ENCODE measurements at places on chromosomes 5 and 9.

DNA sequence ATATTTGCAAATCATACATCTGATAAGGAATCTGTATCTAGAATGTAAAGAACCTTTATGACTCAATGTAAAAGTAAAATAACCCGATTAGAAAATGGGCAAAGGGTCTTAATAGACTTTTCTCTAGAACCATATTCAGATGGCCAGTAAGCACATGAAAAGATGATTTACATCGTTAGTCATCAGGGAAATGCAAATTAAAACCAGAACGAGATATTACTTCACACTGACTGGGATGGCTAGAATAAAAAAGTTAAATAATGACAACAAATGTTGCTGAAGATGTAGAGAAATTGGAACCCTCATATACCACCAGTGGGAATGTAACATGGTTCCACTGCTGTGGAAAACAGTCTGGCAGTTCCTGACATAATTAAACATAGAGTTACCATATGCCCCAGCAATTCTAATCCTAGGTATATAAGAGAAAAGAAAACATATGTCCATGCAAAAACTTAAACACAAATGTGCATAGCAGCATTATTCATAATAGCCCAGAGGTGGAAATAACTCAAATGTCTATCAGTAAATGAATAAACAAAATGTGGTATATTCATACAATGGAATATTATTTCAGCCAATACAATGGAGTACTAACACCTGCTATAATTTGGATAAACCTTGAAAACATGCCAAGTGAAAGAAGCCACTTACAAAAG is 100.4 kb upstream of the MAMDC2 start:
- no peak for DNase-seq

DNA sequence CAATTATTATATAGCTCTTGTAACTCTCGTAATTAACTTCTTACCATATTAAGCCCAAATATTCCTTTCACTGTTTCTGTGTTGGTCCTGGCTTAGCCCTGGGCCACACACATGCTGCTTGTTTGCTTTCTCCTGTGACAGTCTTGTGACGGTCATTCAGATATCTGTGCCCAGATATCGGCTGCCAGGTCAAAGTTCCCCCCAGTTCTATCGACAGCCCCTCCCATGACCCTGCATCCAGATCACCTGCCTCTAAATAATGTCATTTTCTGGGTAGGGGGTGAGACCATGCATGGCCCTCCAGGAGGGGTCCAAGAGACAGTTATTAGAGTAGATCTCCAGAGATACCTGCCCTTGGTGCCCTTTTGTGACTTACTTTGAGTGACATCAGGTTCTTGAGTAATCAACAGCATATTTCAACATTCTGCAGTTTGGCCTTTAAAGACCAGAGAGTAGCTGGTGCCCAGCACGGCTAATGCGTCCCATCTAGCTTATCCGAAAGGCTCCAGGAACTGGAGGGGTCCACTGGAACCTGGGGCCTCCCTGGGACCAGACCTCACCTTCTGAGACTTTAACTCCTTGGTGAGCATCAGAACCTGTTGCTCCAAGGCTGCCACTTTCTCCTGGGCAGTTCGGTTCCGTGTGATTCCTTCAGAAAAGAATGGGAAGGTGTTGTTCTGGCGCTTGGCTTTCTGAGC is 26.9 kb downstream of the TBC1D2 start:
- DNase-seq, result no peak

DNA sequence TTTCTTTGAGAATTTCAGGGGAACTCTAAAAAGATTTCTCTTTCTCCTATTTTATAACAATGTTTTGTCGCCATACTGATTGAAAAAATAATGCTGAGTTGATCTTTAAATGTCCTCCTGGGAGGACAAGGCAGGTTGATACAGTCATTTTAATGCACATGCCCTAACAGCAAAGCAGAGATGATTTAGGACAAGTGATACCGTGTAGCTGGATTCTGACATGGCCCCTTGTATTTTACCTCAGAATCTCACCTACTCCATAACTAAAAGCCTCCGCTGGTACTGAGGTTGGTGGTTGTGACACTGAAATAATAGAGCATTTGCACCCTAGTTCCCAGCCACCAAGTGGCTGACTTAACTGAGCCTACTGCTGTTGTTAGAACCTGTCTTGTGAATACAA is 811 bp upstream of the LRRTM2 start:
- DNase-seq, result no peak

DNA sequence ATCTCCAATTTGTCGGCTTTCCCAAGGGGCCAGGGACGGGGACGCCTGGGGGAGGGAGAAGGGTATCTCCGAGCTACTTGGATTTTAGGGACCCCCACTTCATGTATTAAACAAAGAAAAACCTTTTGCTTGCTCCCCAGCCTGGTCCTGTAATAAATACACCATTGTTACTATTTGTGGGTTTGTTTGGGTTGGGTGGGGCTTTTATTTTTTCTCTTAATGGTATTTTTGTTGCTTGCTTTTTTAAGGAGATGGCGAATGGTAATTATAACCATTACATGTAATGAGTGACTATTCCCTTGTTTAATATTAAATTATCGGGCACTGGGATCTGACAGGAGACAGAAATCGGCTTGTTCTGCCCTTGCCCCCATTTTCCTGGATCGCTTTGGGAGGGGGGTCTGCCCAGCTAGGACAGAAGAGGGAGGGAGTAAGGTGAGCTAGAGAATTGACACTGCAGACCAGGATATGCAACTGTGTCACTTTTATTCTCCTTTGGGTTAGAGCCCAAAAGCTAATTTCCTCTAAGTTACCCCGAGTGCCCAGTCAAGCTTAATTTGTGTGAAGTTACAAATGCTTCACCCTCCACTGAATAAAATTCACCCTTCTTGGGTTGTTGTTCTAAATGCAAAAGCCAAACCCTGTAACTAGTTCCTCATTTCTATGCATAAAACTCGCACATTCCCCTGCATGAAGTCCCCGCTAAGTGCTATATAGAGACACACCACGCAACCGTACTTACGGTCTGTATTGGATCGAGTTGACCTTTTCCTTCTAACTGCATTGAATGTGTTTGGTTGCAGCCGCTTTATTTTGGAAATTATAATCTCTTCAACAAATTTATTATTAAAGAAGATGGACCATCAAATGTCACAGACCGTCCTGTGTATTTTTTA is 1.6 kb upstream of the ZNF608 start:
- DNase-seq, result no peak

DNA sequence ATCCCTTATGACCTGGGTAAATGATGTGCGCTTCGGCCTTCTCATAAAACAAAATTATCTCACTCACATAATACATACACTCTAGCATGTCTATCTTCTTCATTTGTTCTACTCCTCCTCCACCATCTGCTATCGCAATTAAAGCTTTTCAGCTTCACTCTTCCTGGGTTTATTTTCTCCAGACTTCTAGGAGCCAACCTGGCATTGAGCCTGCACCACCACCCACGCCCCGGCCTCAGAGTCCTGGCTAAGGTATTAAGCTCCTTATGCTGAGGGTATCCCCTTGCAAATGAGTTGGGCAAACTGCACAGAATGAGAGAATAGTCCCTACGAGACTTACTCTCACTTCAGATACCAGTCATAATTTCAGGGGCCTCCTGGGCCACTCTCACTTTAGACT is 236.1 kb upstream of the CDH12 start:
- DNase-seq, result no peak

DNA sequence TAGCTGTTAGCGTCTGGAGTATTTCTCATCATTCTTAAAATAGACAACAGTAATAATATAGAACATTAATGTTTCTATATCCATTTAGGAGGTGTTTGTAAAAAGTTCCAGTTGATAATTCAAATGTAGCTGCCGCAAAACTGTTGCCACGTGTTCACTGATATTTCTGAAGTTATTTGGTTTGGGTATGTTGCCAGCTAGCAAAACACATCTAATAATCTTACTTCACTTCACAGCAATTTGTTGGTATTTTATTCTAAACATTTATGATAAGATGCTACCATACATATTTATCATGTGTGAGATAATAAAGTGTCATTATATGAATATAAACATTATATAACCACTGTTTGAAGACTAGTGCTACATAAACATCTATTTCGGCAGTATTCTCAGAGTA is 101.6 kb downstream of the CDH12 start:
- no peak for DNase-seq

GRCh38 chr9:36398745-36399144 is 1.3 kb downstream of the RNF38 start:
- no peak for DNase-seq

DNA sequence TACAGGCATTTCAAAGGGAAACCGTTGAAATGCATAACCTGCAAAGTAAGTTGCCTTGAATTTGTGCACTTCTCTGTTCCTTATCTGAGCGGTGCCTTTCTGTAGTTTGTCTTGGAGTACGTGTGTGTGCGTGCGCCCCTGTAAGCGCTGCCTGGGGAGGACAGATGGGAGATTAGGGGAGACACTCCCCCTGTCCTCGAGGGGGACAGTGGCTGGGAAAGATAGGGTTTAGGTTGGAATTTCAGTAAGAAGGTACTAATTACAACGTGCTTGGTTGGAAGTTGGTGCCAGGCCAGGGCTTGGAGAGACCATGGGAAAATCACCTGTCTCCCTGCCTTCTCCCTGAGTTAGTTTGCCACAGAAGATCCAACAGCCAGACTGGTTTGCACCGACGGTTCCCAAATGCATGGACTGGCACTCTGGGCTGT is 73.2 kb downstream of the PIK3R1 start:
- DNase-seq, result no peak

GRCh38 chr5:72268753-72269410 is 51.2 kb downstream of the MRPS27 start:
- no peak for DNase-seq

DNA sequence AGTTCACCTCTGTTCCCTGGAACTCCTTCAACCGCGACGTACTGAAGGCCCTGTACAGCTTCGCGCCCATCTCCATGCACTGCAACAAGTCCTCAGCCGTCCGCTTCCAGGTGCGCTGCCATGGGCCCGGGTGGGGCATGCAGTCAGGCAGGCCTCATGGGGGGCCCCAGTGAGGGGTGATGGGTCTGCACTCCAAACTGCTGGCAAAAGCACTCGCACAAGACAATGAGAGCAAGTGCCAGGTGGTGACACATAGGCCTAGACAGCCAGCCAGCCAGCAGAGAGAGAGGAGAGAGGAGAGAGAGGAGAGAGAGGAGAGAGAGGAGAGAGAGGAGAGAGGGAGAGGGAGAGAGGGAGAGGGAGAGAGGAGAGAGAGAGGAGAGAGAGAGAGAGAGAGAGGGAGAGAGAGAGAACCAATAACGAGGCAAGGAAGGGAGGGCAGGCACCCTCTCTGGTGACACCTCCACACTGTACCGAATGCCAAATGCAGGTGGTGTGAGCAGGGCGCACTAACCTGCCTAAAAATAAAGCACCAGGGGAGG is 21.0 kb downstream of the DBH start:
- DNase-seq, result no peak

DNA sequence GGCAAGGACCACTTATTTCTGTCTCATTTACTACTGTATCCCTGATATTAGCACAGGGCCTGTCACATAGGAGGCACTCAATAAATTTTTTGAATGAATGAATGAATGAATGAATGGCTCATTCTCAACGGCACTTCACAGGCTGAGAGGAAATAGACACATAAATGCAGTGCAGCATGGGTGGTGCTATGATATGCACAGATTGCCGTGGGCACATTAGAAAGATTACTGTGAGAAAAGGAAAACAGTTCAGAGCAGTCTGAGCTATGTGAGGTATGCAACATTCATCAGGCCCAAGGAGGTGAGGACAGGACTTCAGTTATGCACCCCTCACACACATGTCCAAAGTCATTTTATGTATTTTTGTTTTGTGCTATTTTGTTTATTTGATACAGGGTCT is 6.4 kb upstream of the NOL6 start:
- no peak for DNase-seq

DNA sequence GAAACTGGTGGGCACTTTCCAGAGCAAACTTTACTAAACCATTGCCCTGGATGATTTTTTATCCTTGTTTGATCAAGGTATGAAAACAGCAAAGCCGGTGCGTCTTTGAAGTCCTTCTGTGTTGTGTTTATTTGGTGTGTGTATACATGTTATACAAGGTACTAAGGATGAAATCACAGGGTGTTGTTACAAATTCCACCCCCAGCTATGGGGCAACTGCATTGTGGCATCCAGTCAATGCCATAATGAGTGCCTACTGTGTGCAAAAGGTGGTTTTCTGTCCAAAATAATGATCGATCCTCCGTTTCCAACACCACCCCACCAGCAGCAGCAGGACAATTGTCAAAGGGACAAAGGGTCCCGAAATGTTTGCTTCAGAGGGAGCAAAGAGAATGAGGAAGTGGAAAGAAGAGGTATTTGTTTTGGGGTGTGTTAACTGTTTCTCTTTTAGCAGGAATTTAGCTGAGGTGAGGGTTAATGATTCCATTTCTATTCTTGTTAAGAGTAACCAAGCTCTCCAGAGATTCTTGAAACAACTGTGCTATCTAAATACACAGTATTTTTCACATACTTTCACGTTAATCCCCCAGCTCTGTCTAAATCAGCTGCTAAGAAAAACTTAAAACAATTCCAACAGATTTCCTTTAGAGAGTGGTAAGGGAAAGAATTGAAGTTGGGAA is 568.7 kb upstream of the KLF4 start:
- DNase-seq, result no peak

DNA sequence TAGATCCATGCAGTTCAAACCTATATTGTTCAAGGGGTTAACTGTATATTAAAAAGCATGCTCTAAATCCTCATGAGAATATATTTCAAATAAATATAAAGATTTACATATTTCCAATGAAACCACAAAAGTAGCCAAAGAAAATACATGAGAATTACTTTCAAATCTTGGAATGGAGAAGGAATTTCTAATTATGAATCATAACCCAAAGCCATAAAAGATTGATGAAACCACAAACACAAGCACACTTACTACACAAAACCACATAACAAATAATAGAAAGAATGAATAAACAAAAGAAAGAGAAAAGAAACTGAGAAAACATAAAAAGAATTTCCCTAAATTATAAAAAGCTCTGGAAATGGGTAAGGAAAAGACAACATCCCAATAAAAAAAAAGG is 16.0 kb downstream of the ERP44 start:
- DNase-seq, result no peak

DNA sequence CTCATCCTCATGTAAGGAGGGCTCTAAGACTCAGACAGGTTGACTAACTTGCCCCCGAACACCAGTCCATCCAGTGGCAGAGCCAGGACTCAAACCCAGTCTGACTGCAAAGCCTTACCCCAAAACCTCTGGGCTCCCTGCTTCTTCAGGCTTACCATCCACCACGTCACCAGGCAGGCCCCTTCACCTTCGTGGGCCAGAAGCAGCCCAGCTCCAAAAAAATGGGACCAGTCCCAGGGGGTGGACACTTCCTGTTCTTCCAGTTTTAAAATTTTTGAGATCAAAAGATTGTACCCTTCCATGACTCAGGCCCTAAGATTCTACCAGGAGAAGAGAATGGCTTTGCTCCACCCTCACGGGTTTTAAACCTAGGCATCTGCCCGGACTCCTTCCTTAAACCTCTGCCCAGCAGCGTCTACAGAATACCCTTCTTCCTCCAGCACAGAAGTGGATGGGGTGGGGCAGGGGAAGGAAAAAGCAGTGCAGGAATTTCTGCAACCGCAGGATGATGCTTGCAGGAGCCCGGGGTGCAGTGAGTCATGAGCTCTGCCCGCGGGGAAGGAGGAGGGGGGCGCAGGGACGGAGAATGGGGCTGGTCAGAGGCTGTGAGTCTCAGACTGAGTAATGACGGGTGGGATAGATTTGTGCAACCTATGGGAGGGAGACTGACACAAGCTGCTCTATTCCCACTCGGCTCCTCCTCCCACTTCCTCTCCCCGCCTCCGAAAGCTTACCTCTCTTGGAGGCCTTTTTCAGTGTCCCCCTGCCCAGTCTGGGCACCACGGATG is 50.4 kb upstream of the STXBP1 start:
- DNase-seq, result peak; percentile 84

Data from Right ventricle myocardium superior (tissue), 1 donor.